ENCODE measurements at places on chromosomes 4 and X.

DNA sequence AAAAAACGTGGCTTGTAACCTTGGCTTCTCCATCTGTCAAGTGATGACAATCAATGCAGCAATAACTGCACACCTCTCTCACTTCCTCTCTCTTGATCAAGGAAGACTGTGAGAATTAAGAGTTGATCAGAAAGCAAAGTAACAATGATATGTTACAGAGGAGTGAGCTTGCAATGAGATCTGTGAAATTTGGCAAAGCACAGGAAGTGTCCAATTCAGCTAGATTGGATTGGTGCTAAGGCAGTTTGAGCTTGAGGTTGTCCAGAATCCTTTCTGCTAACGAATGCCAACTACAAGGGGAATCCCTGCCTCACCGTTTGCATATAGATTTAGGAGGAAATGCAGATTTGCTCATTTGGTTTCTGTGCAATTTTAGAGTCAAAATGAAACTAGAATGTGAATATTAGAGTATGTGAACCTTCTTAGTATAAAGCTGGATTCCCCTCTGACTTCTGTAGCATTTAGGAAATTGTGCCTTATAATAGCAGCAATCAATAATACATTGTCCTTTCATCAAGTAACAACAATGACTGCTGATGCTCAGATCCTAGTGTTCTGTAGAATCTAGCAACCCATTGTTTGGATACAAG is 346.4 kb downstream of the PTTG2 start:
- DNase-seq = peak; percentile 89

DNA sequence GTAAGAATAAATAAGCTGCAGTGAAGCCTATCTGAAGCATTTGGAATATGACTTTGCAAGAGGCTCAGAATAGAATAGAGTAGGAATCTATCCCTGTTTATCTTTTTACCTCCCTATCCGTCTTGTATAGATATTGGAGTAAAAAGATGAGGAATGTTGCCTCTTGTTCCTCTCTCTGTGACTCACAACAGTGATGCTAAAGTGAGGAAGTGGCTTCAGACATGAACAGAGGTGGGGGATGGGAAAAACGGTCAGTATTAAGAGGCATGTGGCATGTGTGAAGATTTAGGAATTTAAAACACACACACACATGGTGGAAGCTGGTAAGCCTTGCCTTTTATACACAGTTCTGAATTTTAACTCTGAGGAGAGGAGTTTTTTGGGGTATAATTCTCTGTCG is 3.8 kb upstream of the DCAF4L1 start:
- no peak for DNase-seq

DNA sequence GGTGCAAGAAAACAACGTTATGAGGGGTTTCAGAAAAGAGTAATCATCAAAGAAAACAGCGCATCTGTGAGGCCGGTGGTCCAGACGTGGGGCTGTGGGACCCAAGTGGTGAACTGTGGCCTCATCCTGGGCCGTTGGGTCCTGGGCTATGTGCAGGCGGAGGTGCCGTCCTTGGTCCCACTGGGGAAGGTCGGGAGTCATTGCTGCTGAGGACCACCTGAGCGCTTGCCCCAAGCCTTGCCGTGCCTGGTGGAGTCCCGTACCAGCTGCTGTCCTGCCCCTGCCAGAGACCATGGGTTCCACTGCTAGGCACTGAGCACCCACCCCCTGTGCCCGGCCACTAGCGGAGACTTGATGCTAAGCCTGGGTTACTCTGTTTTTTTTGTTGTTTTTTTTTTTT is 25.5 kb upstream of the UVSSA start:
- DNase-seq = no peak

- no peak for DNase-seq
Observed at GRCh38 chr4:105061731-105062130, 84.9 kb upstream of the TET2 start.

GRCh38 chr4:138507522-138507921 is 265.4 kb upstream of the SLC7A11 start:
- no peak for DNase-seq

- no peak for DNase-seq
Observed at GRCh38 chrX:20060961-20061748, 55.6 kb downstream of the MAP7D2 start.

GRCh38 chr4:169045862-169046584 is 36.0 kb upstream of the CBR4 start:
- DNase-seq = no peak

- no peak for DNase-seq
Observed at GRCh38 chr4:36719425-36719824, 438.0 kb downstream of the DTHD1 start.

DNA sequence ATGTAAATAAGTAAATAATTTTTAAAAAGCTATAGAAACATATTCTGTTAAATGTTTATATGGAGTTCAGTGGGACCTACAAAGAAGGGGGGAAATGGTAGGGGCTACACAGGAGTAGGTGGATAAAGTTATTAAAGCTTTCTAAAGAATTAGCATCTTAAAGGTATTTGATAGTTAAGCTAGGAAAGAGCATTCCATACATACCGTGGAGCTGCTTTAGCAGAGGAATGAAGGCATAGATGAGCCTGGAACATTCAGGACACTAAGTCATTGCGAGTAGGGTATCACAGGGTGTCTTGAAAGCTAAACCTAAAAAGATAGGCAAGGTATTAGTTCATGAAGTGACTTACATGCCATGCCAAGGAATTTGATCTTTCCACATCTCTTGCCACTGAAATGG is 60.4 kb downstream of the SLC10A6 start:
- DNase-seq = no peak
